NCI-H187 treated with DMSO at 0.1 percent for 48 hours (cell line): ENCODE measurements at places on chromosomes 7 and 10.

DNA sequence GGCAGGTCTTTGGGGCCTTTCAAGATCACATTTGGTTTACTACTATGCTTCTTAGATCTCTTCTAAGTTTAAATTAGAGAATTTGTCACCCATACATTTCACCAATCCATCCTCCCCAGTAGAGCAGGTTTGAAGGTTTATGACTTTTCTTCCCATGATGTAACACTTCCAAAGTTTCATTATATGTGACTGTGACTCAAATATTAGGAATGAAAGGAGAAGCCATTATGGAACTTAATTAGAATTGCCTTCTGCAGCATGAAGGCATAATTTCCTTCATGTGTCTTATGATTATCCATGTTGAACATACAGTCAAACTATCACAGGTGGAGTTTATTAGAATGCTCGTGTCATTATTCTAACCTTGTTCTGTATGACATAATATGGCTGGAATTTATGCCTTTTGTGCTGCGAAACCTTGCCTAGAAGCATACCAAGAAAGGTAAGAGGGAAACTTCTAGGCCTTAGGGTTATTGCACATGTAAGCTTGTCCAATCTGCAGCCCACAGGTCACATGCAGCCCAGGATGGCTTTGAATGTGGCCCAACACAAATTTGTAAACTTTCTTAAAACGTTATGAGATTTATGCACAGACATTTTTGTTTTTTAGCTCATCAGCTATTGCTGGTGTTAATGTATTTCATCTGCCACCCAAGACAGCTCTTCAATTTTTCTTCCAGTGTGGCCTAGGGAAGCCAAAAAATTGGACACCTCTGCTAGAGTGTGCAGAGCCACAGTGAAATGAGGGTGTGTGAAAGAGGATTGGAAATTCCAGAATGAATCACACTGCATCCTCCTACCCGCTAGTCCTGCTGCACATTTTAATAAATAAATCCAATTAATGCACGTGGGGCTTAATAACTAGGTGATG is 133.6 kb downstream of the TMEM26 start:
- no peak for DNase-seq

DNA sequence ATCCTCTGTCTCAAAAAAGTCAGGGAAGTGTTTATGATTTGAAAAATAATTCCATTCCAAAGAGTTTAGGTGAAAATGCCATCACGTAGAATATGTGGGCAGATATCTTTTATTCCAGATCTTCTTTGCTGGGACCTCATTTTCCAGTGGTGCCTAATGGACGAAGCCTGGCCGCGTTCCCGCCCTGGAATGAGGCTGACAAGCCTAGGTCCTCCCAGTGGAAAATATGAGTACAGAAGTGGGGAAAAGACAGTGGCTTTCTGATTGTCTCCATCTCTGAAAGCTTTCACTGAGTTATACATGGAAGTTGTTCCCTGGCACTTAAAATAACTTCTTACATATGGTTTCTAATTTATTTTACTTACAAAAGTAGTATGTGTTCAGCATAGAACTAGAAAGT is 139.4 kb downstream of the TACC2 start:
- no peak for DNase-seq

- DNase-seq, result no peak
These were observed 23.2 kb upstream of the ZNF32 start for GRCh38 chr10:43671659-43672531.

- DNase-seq, result no peak
These were observed 27.1 kb downstream of the OGDH start for GRCh38 chr7:44633254-44634186.

GRCh38 chr10:118207470-118208007 is 134.6 kb downstream of the FAM204A start:
- DNase-seq, result no peak

DNA sequence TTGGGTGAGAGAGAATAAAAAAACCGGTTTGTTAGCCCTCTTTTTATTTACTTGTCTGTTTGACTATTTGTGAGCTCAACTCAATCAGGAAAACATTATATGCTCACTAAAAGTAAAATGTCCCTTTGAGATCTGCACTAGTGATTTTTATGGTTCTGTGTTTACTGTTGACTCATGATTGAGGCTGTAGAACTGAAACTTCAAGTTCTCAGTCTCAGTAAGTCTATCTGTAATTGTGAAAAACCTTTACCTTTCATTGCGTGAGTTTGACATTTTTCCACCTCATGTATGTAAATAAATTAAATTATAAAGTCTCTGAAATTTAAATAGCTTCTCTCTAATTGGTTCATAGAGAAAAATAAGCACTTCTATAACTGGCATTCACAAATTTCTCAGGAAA is 17.0 kb upstream of the CASD1 start:
- DNase-seq, result no peak

DNA sequence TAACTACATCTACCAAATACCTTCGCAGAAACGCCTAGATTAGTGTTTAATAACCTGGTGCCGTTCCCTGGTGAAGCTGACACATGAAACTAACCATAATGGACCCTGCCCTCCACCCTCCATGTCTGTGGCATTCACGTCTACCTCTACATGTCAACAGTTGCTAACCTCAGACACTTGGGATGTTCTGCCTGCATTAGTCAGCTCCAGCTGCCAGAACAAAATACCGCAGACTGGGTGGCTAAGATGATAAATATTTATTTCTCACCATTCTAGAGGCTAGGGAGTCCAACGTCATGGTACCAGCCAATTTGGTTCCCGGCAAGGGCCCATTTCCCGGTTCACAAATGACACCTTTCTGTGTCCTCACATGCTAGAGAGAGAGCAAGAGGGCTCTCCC is 118.5 kb upstream of the CHST15 start:
- no peak for DNase-seq

DNA sequence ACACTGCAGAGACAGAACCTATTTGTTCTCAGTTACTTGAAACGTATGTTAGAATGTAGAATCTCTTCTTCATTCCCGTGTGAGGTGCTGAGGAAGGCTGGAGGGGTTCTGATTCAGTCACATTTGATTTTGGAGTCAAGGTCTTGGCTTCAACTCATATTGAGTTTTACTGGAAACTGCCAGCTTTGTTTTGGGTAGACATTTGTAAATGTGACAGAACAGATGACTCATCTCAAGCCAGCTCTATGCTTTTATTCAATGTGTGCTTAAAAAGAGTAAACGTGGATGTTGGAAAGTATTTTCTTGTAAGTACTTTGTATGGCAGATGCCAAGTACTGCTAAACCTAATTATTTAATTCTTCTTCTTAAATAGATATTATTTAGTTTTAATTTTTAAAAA is 780.8 kb upstream of the C7orf33 start:
- no peak for DNase-seq

DNA sequence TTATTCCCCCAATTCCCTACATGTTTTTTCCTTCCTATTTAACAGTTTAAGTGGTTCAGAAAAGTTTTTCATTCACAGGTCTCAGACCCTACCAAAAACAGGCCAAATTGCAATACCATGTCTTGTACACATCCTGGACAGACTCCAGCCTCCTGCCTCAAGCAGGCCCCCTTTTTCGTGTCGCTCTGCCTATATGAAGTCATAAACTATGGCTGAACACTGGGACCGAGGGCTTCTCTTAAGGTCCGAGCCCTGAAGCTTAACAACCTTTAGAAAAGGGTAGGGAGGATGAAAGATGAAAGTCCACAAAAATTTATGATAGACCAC is 1.4 kb downstream of the FBXW4 start:
- DNase-seq, result no peak

DNA sequence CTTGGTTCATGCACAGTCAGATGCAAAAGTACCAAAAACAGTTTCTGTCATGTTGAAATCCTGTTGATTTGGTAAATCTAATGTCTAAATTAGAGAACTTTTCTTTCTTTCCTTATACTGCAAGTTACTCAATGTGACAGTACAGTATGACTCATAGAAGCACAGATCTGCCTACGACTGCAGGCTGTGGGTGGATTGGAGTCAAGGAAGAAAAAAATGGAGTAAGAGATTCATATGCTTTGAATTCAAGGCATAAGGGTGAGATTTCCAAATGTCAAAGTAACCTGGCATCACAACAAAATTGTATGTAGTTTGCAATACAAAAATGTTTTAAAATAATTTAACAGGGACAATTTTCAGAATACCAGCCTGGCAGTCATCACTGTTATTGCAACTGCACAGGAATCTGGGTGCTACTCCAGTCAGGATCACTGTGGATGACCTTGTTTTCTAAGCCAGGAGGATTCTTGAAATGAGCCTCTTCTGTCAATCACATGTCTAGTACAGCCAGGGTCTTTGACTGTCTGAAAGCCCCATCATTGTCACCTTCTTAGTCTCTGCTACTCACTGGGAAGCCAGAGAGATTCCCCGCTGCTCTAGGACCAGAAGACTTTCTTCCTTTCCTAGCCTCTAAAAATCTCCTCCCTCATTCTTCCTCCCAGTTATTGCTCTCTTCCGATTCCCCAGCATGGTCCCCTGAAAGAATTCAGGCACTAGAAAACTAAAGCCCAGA is 83.6 kb downstream of the CD36 start:
- no peak for DNase-seq
